Central memory CD4-positive, alpha-beta T cell (primary cell): ENCODE measurements at places on chromosomes 5 and 9.

DNA sequence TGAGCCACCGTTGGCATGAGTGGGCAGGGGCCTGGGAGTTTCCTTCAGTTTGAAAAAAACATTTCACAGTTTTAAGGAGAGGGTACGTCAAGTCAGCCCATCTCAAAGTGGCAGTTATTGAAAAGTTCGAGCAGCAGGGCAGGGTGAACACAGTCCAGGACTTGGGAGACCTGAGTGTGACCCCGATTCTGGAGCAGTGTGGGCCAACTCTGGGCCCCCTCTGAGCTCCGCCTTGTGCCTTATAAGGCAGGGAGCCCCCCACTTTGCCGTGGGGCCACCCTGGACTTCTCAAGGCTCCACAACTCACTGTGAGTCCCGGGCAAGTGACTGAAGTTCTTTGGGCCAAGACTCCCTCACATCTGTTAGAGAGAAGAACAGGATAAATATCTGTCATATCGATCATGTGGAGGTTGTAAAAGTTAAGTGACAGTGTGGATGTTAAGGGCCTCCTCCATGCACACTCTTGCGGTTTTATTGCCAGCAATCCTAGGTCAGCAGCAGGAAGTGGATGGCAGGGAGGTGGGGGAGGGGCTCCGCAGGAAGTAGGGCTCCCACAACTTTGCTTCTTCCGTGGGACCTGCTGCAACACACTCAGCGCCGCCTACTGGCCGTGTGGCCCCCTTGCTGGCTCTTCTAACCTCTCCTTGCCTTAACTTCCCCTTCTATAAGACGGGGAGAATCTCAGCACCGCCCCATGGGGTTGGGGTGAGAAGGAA lies 38.4 kb downstream of the HRH2 start:
- peak; percentile 61 for DNase-seq

- DNase-seq, result no peak
Measured at GRCh38 chr9:92715488-92716231, 45.7 kb upstream of the IPPK start.

- DNase-seq, result no peak
Measured at GRCh38 chr5:107459605-107460004, 211.1 kb downstream of the EFNA5 start.

GRCh38 chr5:180400416-180400815 lies 47.3 kb upstream of the GFPT2 start:
- DNase-seq, result no peak

- DNase-seq, result no peak
Measured at GRCh38 chr5:152532714-152533113, 127.6 kb upstream of the NMUR2 start.

- peak; percentile 36 for DNase-seq
Measured at GRCh38 chr5:36944607-36945225, 68.1 kb downstream of the NIPBL start.

DNA sequence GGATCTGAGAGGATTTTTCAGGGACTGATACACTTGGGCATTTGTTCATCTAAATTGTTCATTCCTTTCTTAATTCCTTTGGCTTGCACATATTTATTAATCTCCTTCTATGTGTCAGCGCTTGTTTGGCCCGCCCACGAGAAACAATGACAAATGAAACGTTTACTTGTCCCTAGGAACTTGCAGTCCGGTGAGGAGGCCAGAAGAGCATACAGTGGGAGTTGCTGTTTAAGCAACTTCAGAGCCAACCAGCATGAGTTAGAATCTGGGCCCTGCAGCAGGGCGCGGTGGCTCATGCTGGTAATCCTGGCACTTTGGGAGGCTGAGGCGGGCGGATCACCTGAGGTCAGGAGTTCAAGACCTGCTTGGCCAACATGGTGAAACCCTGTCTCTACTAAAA lies 18.8 kb downstream of the FBXL7 start:
- DNase-seq, result no peak

- no peak for DNase-seq
Measured at GRCh38 chr5:177507596-177508220, 1.9 kb downstream of the DOK3 start.

GRCh38 chr9:101418518-101419430 lies 16.8 kb downstream of the ALDOB start:
- no peak for DNase-seq

GRCh38 chr9:127485995-127486394 lies 34.7 kb downstream of the LRSAM1 start:
- DNase-seq, result no peak

- DNase-seq, result no peak
Measured at GRCh38 chr9:135579356-135579755, 17.8 kb downstream of the PAEP start.

GRCh38 chr5:5588386-5588785 lies 165.9 kb downstream of the ICE1 start:
- DNase-seq, result no peak

- DNase-seq, result no peak
Measured at GRCh38 chr5:95374061-95374460, 17.1 kb upstream of the FAM81B start.

GRCh38 chr9:27086818-27087680 lies 22.0 kb upstream of the TEK start:
- no peak for DNase-seq

DNA sequence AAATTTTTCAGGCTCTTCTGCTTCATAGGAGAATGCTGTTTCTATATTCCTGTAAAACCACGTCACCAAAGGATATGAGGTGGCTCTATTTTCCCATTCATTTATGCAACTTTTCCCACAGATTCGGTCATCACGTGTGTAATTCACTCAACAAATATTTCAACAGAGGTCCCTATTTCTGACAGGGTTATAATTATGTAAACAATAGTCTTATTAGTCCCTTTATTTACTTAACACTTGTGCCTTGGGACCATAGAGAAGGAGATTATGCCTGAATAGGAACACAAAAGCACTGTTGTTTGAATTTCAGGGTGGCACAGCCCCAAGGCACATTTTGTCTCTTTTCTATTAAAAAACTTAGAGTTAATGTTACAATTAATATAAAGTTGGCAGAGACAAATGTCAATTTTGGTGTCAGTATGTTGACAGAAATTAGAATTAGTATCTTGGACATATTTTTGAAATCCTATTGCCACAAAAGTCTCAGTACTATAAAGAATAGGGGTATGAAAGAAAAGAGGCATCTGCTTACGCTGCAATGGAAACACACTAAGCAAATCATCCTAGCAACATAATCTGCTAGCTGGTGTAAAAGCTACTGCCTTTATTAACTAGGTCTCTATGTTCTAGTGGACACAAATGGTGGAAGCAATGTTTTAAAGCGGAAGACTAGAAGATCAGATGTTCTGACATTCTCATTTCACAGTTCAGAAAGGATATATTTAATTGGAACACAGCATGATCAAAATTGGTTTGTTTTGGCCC lies 229.1 kb upstream of the TBCA start:
- DNase-seq, result no peak

- DNase-seq, result no peak
Measured at GRCh38 chr9:116288658-116289057, 135.1 kb downstream of the PAPPA start.

- no peak for DNase-seq
Measured at GRCh38 chr5:94080390-94080789, 339.0 kb upstream of the POU5F2 start.

GRCh38 chr5:59684388-59685190 lies 208.9 kb downstream of the PDE4D start:
- no peak for DNase-seq

- no peak for DNase-seq
Measured at GRCh38 chr9:91130796-91131318, 230.9 kb downstream of the AUH start.

GRCh38 chr5:180494510-180495181 lies 467 bp downstream of the CNOT6 start:
- no peak for DNase-seq

DNA sequence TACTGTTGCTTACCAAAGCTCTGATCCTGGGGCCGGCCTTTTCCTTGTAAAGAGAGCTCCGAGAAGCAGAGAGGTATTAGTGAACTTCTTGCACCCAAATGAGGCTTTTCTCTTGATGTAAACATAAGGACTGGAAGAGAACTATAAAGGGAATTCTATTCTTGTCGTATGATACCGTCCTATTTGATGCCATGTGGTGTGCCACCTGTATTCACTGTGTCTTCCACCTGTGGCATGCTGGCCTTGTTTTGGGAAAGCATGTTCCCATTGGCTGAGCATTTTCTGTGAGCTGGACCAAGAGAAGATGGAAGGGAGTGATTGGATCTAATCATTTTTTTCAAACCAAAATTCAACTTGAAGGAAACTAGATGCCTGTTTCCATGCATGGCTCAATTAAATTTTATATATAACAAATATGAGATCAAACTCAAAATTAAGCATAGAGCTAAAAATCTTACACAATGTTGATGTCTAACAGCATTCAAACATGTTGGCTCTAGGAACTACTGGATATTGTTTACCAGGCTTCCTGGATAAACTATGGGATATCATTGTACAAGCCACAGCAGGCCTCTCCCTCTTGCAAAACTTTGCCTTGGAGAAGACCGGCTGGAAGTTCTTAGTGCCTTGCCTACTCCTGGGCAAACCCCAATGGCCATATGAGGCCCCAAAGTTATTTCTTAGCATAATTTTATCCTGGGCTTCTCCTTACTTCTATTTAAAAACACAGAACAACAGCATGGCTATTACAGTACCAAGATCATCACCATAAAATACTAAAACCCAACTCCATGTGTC lies 115.3 kb downstream of the TSSK1B start:
- no peak for DNase-seq

DNA sequence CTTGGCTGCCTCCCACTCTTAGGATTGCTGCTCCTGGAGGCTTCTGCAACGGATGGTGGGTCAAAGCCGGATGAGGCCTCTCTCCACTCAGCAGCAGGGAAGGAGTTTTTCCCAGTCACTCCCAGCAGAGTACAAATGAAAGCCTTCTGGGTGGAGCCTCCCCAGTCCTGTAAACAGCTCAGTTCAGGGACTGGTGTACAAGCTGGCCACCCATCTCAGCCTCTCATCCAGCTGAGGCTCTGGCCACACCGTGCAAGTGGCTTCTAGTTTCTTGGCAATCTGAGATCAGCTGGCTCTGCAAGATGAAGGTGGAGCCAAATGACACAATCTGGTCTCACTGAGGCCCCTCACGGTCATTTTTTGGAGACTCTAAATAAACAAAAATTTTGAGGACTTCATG lies 10.0 kb downstream of the GPX3 start:
- DNase-seq, result no peak

DNA sequence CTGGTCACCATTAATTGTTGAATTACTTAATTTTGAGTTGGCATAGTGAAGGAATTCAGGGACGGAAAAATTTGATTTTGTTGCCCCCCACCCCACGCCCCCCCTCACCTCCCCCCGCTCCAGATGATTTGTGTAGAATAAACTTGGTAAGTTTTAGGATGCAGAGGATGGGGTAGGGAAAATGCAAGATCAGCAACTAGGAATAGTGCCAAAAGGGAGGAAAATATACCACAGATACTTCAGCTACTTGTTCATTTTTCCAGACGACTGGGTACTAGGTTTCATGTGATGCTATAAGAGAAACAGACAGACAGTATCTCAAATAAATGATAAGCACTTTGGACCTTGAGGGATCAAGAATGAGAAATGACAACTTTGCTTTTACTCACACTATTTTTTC lies 862.2 kb upstream of the SEMA6A start:
- DNase-seq, result no peak

DNA sequence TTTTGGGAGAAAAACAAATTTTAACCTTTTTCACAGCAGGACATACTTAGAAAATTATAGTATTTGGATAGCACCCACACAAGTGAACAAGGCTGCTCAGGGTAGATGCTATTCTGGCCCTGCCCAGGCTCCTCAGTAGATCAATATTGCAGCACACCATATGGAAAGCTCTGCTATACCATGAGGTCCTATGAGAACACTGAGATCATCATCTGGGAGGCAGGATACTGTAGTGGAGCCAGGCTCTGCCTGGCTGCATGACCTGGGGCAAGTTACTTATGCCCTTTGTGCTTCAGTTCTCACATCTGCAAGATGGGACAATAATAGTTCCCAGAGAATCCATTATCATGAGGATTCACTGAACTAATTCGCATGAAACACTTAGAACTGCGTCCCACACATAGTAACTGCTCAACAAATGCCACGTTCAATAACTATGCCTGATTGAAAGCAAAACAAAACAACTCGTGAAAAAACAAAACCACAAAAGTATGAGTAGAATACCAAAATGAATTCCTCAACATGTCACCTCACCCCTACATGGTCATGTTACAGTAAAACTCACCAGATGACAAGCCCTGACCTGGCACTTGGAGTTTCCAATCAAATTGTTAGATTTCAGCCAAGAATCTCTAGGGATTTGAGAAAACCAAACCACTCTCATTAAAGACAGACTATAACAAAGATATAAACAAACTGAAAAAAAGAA lies 31.9 kb downstream of the ARSB start:
- no peak for DNase-seq

- no peak for DNase-seq
Measured at GRCh38 chr5:164000819-164001218, 495.4 kb downstream of the MAT2B start.

- DNase-seq, result no peak
Measured at GRCh38 chr9:69495296-69495695, 170.3 kb downstream of the ENTREP1 start.

DNA sequence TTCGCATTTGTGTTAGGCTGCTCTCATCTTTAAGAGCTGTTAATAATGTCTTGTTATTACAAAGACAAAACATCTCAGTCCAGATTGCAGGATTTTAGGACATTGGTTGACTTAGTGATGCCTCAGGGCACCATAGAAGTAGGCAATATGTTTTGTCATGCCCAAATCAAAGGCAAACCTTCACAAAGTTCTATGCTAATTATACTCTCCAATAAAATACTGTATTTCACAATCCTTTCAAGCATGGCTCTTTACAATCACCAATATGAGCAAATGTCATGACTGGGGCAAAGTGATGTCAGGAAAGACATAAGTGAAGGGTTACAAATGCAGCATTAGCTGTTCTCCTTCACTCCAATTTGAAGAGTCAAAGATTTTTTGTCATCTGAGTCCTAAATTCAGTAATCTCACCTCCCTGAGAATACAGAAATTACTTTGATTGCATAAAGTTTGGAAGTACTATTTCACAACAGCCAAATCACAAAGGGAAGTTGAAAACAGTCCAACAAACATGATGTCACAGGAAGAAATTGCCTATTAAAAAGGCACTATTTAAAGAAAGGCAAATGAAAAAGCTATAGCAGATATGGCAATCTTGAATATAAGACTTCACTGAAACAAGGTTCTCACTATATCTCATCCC lies 303.2 kb downstream of the PRR16 start:
- no peak for DNase-seq

DNA sequence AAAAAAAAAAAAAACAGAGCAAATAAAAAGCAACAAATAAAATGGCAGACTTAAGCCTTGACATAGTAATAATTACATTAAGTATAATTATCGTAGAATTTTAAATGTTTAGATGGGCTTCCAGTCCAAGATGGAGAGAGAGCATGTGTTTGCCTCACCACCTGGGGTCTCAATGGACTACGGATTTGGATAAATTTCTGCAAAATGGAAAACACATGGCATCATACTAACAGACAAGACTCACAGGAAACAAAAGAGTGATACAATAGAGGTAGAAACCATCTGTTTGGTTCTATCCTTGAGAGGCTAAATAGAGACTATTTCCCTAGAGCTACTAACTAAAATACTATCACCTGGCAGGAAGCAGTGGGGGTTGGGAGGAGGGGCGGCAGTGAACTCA lies 144.3 kb downstream of the MUSK start:
- DNase-seq, result no peak

GRCh38 chr9:110768886-110769285 lies 100.3 kb downstream of the MUSK start:
- no peak for DNase-seq

GRCh38 chr9:99238331-99238730 lies 16.2 kb downstream of the SEC61B start:
- DNase-seq, result no peak

- no peak for DNase-seq
Measured at GRCh38 chr5:33195431-33196165, 245.2 kb upstream of the TARS1 start.

GRCh38 chr5:125278711-125279110 lies 532.3 kb upstream of the ZNF608 start:
- DNase-seq, result no peak
